CD4-positive, alpha-beta T cell treated with Interleukin-21 for 1 hour (primary cell): ENCODE measurements at places on chromosomes 1 and 21.

- peak; percentile 66 for DNase-seq
These were observed 2.1 kb downstream of the SIPA1L2 start for GRCh38 chr1:232627645-232628334.

DNA sequence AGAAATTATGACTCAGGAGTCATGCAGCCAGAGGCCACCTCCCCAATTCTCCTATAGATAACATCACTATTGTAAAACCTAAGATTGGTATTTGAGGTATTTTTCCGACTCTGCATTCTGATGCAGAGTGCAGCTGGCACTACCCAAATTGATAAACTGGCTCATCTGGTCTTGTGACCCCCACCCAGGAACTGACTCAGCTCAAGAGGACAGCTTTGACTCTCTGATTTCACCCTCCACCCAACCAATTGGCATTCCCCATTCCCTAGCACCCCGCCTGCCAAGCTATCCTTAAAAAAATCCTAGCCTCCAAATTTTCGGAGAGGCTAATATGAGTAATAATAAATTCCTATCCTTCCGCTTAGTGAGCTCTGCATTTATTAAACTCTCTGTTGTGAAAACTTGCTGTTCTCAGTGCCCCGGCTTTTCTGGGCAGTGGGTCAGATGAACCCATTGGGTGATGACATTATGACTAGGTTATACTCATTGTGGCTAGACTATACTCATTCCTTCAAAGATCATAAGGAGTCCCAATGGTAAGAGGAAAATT, 39.4 kb upstream of the EPS15 start:
- no peak for DNase-seq

DNA sequence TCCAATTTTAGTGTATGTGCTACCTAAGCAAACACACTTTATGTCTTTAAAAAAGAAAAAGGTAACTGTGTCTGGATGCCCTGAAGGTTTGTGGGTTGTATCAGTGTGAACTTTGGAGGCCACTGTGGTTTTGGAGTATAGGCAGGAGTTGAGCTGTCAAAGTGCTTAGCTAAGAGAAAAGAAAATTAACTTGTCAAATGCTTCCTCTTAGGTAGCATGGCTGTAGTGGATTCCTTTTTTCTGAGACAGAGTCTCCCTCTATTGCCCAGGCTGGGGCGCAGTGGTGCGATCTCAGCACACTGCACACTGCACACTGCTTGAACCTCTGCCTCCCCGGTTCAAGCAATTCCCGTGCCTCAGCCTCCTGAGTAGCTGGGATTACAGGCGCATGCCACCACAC, 11.2 kb upstream of the SLC41A1 start:
- no peak for DNase-seq

GRCh38 chr1:78607944-78608343, 12.3 kb upstream of the IFI44L start:
- DNase-seq, result no peak

- no peak for DNase-seq
These were observed 30.4 kb downstream of the PRRX1 start for GRCh38 chr1:170694172-170694926.

- DNase-seq, result no peak
These were observed 52.5 kb upstream of the CAMK1G start for GRCh38 chr1:209531006-209531405.

DNA sequence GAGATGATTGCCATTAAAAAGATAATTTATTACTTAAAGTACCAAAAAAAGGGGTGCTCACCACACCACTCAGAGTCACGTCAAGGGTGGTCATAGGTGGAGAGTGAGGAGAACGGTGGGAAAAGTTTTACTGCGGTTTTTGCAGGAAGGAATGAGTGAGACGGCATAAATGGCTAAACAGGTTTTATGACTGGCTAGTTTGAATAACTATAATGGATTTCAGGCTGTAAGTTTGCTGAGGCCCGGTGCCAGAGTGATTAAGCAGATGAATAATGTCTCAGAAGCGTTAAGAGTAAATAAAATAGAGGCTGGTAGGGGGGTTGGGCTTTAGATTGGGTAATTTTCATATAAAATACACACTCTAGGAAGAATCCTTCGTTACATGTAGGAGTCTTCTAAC, 1337.8 kb downstream of the AMY1C start:
- DNase-seq, result no peak

GRCh38 chr1:192053531-192053971, 104.7 kb upstream of the RGS18 start:
- DNase-seq, result no peak

GRCh38 chr1:40372658-40373322, 737 bp upstream of the SMAP2 start:
- DNase-seq, result no peak

GRCh38 chr1:157107702-157108101, 8.1 kb upstream of the ETV3L start:
- no peak for DNase-seq

DNA sequence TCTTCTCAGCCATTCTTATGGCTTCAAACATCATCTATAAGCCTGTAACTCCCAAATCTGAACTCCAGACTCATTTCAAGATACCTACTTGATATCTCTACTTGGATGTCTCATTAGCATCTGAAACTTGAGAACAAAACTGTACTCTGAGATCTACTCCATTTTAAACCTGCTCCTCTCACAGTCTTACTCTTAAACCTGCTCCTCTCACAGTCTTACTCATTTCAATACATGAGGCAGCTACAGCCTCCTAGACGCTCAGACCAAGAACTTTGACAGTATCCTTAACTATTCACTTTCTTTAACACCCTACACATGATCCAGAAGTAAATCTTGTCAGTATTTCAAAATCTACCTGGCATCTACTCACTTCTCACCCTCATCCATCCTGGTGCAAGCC, 54.3 kb downstream of the NBPF6 start:
- DNase-seq, result no peak

- DNase-seq, result no peak
These were observed 18.9 kb upstream of the IPP start for GRCh38 chr1:45769261-45769932.

- no peak for DNase-seq
These were observed 6.8 kb downstream of the ARV1 start for GRCh38 chr1:230985711-230986110.

GRCh38 chr1:226577401-226578180, 29.0 kb downstream of the STUM start:
- DNase-seq, result no peak
